Upper lobe of right lung (tissue), 1 donor: ENCODE measurements at places on chromosomes 16 and 17. TPM values are rescaled to one million over a fixed set of nuclear protein-coding genes. Genes with fewer than 3 reads are reported as not detected.

Gene TBC1D3K
- not detected for total RNA-seq

Gene XAF1
- 89.0 TPM for total RNA-seq

DNA sequence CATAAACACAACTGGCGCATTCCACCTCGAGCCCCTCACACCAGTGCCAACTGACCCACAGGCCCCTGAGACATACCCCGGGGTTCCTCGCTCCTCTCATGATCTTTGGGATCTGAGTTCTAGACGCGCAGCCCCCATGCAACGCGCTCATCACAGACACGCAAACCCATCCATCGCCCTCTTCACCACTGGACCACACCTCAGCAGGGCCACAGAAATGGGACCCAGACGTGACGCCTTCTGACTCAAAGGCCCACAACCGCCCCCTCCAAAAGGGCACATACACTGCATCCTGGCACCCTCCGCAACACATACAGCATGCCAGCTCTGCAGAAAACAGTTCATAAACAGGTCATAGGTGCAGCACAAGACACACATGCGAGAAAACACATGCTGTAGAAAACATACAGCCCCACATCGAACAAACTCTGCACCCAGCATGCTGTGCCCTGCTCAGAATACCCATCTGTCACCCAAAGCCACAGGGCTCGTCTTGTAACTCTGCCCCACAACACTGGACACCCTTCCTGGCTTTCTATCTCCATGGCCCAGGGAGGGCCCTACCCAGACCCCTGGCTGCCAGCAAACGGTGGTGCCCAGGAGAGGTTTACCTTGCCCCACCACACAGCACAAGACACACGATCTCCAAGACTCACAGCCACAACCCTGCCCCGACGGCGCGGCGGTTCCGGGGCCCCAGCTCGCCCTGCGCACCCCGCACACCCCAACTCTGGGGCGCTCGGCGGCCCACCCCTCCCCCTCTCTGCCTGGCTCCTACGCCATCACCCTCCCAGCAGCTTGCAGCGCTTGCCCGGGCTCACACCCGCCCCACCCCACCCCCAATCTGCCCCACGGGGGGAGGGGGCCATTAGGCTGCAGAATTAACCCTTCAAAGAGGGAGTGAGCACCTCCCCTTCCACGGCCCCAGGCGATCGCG, 887 bp downstream of the ZBTB4 start:
- H3K36me3 ChIP-seq: no peaks in the 10 kb centered on the region
- DNase-seq: peak; percentile 85
- H3K27me3 ChIP-seq: no peaks in the 10 kb centered on the region

Gene EFCAB5
- 1.1 TPM for total RNA-seq

Gene TBC1D3C
- total RNA-seq: not detected

- peaks cover 17% of the 10 kb centered on the region for H3K4me1 ChIP-seq
- no peak for DNase-seq
- H3K27ac ChIP-seq: peak overlapping the region; percentile 24
- H3K36me3 ChIP-seq: no peaks in the 10 kb centered on the region
- H3K4me3 ChIP-seq: no peak overlapping the region
- no peaks in the 10 kb centered on the region for H3K27me3 ChIP-seq
Measured at GRCh38 chr17:77353684-77354419, 213.1 kb downstream of the SEC14L1 start.
